Activated CD4-positive, CD25-positive, alpha-beta regulatory T cell treated with anti-CD3 and anti-CD28 coated beads, Interleukin-2, amount 50 U/mL, for 72 hours (primary cell): ENCODE measurements at places on chromosomes 5 and 9.

DNA sequence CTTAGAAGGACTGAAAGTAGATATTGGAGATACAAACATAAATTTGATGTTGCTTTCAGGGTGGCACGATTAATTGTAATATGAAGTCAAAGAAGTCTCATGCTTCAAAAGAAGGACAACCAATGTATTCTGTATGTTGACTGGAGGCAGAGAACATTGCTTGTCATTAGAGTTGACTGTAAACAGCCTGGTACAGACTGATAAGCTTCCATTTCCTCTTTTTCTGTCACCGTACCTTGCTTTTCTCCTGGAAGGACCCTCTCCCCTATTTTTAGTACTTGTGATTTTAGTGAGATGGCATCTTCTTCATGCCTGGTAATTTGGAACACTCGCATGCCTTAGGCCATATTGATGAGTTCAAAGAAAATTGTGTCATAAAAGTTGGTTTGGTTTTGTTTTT, 809.4 kb downstream of the PRELID2 start:
- DNase-seq, result no peak

DNA sequence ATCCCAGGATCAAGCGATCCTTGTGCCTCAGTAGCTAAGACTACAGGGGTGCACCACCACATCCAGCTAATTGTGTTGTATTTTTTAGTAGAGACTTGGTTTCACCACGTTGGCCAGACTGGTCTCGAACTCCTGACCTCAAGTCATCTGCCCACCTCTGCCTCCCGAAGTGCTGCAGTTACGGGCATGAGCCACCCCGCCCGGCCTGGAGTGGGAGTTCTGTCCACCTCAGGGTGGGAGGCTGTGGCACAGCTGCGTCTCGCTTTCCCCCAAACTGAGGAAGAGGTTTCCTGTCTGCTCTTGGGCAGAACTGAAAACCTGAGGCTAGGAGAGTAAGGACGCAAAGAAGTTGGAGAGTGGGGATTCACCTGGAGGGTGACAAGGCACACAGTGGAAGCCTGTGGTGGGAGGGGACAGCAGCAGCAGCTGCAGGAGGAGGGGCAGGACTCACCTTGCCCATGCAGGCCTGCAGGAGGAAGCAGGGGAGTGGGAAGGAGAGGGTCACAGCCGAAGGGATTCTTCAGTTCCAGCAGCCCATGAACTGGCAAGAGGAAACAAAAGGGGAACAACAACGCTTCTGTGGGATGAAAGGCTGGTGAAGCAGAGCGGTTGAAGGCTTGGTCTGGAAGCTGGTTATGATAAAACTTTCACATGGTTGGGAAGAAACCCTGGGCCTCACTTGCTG, 181.4 kb downstream of the GAS1 start:
- no peak for DNase-seq

GRCh38 chr5:159048298-159048697, 51.4 kb downstream of the EBF1 start:
- no peak for DNase-seq

DNA sequence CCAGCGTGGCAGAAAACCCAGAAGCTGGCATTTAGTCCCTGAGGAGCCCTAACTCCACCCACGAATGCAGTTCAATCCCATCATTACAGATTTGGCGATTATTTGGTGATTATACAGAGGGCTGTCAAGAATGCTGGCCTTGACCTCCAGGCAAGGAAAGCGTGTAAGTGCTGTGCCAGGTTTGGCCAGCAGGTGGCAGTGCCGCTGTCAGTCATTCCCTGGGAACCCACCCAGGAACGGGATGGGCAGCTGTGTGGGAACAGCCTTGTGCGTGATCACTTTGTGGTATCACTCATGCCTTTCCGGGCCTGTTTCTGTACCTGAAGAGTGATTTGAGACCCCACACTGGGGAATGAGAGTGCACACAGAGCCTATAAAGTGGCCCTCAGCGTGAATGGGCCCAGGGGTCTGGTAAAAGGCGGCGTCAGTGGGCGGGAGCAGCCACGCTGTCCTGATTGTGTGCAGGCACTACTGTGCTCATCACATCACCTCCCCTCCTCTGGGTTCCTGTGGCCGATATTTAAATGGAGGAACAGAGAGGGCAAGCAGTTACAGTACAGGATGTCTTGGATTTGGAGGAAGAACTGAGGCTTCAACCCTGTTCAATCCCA, 215.6 kb downstream of the ROR2 start:
- DNase-seq, result peak; percentile 73

DNA sequence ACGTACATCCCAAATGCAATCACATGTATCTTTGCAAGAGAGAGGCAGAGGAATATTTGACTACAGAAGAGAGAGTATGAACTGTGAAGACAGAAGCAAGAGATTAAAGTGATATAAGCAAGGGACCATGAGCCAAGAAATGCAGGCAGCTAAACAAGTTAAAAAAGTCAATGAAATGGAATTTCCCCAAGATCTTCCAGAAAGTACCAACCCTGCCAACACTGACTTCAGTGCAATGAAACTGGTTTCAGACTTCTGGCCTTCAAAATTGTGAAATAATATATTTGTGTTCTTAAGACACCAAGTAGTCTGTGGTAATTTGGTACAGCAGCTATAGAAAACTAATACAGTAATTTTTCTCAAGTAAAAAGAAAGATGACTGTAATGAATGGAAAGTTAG, 20.9 kb downstream of the FOXI1 start:
- DNase-seq, result no peak

DNA sequence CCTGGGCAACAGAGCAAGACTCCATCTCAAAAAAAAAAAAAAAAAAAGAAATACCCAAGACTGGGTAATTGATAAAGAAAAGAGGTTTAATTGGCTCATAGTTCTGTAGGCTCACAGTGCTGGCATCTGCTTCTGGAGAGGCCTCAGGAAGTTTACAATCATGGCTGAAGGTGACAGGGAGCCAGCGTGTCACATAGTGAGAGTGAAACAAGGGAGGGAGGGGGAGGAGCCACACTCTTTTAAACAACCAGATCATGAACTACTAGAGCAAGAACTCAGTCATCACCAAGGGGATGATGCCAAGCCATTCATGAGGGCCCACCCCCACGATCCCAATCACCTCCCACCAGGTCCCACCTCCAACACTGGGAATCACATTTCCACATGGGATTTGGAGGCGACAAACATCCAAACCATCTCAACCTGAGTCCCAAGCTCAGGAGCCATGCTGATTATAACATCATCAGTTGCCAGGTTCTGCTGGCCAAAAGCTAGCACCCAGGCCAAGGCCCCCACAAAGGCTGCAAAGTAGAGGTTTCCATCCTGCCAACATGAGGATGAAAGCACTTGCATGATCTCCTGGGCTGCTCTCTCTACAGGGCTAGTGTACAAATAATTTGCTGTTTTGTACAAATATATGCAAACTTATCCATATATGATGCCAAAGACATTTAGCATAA, 15.3 kb downstream of the DENND1A start:
- no peak for DNase-seq

DNA sequence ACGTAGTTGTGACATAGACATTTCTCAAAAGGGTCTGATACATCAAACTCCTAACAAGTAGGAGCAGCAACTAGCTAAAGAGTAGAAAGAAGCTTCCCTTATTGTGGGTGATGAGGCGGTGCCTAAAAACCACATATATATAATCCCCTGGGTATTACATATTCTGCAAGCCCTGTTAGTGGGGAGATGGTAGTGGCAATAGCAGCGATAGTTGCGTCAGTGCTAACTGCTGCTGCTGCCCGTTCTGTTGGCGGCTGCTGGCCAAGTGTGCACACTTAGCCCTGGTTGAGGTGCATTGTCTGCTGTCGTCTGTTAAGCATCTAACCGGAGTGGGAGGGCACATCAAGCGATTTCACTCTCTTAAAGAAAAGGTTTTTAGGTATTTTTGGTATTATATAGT, 35.8 kb downstream of the VLDLR start:
- DNase-seq, result no peak

DNA sequence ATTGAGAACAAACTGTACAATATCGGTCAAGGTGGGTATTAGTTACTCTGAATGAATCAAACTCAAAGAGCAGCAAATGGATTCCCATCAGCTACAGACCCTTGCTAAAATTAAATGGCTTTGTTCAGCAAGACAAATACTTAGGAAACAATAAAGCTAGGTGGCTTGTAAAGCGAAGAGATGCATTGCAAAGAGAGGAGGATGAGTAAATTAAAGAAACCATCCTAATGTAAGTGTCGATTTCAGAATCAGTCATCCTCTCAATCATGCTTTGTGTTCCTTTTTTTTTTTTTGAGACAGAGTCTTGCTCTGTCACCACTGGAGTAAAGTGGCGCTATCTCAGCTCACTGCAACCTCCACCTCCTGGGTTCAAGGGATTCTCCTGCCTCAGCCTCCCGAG, 359.2 kb upstream of the ZNF462 start:
- DNase-seq, result no peak

DNA sequence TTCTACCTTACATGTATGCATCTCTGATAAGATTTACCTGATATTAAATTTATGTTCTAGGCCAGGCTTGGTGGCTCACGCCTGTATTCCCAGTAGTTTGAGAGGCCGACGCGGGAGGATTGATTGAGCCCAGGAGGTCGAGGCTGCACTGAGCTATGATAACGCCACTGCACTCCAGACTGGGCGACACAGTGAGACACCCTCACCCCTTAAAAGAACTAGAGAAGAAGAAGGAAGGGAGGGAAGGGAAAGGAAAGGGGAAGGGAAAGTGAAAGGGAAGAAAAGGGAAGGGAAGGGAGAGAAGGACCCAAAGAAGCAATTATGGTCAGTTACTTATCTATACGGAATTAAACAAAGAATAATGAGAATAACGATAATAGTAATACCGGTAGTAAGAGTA, 1.2 kb upstream of the RFK start:
- no peak for DNase-seq

GRCh38 chr5:172809774-172810173, 24.3 kb upstream of the ERGIC1 start:
- DNase-seq, result no peak

GRCh38 chr5:17216974-17217492, 398 bp upstream of the BASP1 start:
- no peak for DNase-seq

GRCh38 chr9:13898957-13899356, 415.0 kb downstream of the NFIB start:
- no peak for DNase-seq

GRCh38 chr5:126236994-126237393, 186.2 kb upstream of the GRAMD2B start:
- no peak for DNase-seq

DNA sequence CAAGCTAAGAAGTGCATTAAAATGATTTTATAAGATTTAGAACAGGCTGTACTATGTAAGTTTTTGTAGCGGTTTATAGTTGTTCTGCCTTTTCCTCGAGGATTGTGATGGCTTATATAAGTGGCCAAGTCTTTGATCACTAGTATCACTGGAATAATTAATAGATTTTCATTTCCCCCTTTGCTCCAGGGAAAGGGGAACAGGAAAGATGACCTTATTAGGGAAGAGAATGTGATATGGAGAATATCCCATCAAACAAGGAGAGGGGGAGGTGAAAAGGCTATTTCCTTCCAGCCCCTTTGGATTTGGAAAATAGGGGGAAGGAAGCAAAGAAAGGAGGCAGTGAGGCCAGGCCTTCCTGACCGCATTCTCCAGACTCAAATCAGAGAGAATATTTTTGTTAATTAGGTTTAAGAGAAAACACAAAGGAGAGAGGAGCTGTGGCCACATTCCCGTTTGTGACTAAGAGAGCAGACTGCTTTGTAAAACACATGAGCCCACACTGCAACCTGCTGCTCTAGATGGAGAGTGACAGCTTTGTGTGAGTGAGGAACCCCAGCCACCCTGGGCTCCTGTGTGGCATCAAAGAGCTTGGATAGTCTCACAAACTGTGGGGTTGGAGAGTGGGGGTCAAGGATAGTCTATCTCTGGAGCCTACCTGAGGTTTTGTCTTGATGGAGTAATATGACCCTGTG, 359.5 kb downstream of the DTWD2 start:
- no peak for DNase-seq

- DNase-seq, result no peak
Measured at GRCh38 chr5:152462021-152462721, 57.1 kb upstream of the NMUR2 start.

- DNase-seq, result no peak
Measured at GRCh38 chr5:55633574-55634208, 78.4 kb downstream of the SLC38A9 start.

DNA sequence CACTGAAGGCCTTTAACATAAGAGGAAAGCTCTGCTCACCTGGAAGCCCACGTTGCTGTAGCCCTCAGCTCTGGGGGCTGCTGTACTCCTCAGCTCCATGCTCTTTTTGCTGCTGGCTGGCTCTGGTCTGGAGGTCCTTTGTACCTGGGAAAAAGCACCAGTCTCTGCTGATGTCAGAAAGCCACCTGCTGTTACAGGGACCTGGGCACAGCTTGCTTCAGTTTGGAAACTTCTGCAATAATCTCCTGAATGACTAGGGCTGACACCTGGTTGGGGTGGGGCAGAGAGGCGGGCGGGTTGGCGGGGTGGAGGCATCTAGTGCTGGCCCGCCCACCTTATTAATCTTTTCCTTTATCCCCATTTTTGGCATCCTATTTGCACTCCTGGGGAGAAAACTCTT, at the start of gene SLC28A3:
Gene SLC28A3 (minus strand): TSS at position 224 of the 400 bp plus-strand sequence. CDS start 125 bp downstream, at position 99.
- no peak for DNase-seq

DNA sequence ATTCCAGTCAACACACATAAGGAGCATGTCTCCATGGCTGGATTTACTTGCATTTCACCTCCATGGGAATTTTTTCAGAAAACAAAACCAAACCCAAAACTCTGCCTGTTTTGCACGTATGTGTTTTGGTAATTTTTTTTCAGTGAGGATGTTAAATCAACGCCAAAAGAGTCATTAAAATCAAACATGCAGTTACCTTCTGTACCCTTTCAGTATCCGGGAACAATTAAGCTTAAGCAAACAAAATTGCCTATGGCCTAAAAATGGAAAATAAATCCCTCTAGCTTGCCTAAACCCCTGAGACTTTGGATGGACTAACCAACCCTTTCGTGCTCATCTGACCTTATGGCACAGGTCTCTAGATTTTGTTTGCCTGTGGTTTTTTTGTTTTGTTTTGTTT, 209.2 kb upstream of the KLF4 start:
- no peak for DNase-seq

- DNase-seq, result no peak
Measured at GRCh38 chr5:108212775-108213346, 169.0 kb downstream of the FBXL17 start.
